ENCODE measurements at places on chromosomes 12 and 14.
A peak's percentile ranks its signal among the peaks of the same experiment; 100 is the strongest.

- DNase-seq: no peak
Measured at GRCh38 chr12:105167346-105167745, 59.8 kb downstream of the WASHC4 start.

GRCh38 chr12:66744956-66745383 lies 66.1 kb upstream of the GRIP1 start:
- DNase-seq: no peak

DNA sequence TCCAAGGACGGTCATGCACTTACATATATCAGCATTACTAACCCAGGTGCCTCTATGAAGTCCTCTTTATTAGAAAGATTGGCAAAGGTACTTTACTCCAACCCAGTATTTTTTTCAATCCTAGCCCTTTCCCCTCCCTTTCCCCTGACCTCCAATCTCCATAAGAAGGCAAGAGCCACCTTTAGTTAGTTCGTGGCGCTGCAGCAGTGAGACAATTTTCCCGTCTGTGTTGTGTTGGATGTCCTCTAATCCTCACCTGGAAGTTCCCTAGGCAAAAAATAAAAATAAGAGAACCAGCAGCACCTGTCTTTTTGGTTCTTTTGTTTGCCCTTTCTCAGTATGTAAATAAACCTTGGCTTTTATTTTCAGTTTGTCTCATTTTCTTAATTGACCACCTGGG lies 439.6 kb upstream of the LRFN5 start:
- DNase-seq: no peak

DNA sequence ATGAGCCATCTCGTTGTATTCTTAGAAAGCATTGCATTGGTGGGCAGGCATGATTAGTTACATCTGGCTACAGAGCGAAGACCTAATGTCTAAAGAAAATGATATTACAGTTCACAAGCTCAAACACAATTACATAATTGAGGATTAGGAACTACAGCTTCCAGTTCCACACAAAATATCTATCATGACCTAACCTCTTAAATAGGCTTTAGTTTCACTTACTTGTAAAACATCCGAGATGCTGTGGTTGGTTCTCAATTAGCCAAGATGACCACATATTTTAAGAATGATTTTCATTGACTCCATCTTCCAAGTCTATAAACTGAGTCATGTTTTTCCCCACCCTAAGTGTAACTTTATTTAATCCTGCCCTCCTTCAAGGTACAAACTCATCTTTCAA lies 69.5 kb downstream of the LRIG3 start:
- DNase-seq: no peak

DNA sequence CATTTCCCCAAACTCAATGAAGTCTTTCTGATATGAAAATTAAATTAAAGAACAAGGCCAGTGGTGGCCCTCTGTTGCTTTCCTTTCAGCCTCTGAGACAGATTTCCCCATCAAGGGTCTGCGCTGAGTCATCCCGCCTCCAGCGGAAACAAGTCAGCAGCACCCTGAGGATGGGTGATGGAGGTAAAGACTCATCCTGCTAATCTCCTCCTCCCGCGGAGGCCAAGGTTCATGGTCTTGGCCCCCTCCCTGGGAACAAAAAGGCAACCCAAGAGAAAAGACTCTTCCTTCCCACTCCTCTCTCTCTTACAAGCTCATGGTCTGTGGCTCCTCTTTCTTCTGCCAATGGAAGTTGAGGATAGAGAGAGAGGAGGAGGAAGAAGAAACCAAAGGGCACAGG lies 9.0 kb upstream of the NUMB start:
- no peak for DNase-seq

GRCh38 chr14:91100102-91100501 lies 13.8 kb upstream of the DGLUCY start:
- no peak for DNase-seq

DNA sequence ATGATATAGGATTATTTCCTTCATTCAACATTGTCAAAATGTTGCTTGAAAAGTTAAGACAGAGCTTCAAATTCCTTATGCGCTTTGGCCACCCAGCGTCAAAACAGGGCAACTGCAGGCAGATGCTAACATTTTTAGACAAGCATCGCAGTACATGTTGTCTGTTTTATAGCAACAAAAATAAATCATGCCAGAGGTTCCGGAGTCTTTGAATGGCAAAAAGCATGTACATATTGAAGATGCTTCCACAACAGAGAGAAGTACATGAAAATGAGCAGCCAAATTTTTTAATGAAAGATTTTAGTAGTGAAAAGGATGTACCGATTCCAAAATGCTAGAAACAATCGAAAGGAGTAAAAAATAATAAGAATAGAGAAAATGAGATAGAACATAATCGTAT lies 49.8 kb upstream of the USP15 start:
- no peak for DNase-seq

- DNase-seq: no peak
Measured at GRCh38 chr12:57222286-57223190, 5.9 kb downstream of the NXPH4 start.

- DNase-seq: no peak
Measured at GRCh38 chr14:81535396-81536164, 1.9 kb upstream of the SEL1L start.

DNA sequence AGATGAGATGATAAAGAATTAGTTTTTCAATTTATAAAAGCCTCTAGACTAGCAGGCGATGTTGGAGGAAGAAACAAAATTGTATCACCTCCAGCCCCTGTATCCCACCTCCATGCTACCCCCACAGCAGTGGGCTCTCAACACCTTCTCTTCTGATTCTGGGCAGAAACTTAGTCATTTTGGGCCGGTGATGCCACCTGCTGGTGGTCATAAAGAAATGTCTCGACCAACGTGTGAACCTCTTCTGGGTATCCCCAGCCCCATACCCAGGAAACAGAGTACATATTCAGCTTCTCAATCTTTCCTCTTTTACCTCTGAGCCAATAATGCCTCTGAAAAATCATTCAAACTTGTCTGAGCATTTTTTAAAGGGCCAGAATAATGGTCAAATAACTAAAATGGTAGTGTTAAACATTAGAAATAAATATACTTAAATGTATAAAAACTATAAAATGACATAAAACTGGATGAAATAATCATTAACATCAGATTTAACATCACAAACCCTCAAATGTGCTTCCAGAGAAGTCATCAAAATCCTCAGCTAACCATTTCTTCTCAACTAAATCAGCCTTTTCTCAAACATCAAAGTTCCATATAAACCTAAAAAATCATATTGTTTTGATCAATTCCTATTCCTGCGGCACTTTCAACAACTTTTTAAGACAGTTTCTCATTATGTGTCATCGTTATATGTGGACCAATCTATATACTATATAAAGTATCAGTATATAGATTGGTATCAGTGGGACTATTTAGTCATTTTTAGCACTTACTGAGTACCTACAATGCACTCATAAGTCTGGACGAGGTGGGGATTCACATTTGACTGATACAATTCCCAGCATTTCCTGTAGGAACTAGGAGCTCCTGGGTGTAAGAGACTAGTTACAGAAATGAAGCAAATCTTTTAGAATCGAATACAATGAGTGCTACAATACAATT lies 69.4 kb downstream of the ATXN2 start:
- peak; percentile 7 for DNase-seq

- no peak for DNase-seq
Measured at GRCh38 chr12:70258605-70259403, 15.6 kb downstream of the CNOT2 start.

- no peak for DNase-seq
Measured at GRCh38 chr14:32977913-32978312, 39.2 kb downstream of the NPAS3 start.

- DNase-seq: no peak
Measured at GRCh38 chr12:14387219-14387871, 21.9 kb downstream of the ATF7IP start.

DNA sequence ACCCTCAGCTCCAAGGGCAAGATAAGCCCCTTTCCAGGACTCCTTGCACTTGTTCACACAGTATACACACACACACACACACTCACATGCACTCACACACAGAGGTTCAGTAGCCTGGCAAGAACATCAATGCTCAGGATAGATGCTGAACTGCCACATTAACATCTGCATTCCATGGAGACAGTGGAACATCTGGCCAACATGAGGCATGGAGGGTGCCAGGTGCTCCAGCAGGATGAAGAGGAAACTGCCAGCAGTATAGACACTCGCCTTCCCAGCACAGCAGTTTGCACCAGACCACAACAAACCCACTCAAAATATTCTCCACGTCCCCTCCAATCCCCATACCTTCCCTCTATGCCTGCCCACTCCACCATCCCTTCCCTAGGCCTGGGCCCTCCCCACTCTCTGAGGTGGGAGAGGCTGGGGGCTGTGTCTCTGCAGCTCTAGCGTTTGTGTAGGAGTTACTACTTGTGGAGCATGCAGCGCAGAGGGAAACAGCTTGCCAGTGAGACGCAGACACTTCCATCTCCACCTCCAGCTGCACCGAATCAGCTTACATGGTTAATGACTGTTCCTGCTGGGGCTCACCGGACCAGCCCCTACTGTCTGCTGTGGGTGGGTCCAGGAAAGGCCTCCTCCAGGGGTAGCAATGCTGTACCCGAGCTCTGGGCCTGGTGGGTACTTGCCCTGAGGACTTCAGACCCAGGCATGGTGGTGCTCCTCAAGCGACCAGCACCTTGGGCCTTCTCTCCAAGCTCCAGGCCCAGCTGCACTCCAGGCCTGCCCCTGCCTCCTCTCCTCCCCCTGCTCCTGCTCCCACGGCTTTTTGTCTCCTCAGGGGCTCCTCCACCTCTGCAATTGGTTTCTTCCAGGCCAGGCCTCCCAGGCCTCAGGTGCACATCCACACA lies 18.6 kb upstream of the PLEKHG3 start:
- DNase-seq: no peak

- DNase-seq: no peak
Measured at GRCh38 chr14:105568859-105569766, 42.7 kb downstream of the TMEM121 start.

DNA sequence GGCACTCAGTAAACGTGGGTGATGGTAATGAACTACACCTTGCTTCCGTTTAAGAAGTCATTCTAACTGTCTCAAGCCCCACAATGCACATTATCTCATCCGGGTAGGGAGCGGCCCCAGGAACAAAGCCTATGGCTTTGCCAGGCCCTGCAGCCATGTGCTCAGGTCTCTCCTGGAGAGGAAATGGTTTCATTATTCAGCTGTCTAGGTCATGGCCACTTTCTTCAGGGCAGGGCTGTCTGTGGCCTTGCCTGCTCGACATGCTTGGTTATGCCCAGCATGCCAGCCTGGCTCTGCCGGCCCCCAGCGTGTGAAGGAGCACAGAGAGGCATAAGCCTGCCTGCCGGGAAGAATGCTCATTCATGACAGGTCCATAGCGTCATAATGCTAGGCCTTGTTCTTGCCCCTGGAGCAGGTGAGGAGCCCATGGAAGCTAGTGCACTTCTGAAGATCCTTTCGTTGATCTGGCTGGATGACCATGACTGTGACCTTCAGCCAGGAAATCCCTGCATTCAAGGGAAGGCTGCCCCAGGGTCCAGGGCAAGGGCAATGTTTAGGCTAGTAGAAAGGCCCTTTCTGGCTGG lies 26.3 kb upstream of the FOS start:
- DNase-seq: no peak

- peak; percentile 64 for DNase-seq
Measured at GRCh38 chr12:52370926-52371608, 3.8 kb upstream of the KRT85 start.

DNA sequence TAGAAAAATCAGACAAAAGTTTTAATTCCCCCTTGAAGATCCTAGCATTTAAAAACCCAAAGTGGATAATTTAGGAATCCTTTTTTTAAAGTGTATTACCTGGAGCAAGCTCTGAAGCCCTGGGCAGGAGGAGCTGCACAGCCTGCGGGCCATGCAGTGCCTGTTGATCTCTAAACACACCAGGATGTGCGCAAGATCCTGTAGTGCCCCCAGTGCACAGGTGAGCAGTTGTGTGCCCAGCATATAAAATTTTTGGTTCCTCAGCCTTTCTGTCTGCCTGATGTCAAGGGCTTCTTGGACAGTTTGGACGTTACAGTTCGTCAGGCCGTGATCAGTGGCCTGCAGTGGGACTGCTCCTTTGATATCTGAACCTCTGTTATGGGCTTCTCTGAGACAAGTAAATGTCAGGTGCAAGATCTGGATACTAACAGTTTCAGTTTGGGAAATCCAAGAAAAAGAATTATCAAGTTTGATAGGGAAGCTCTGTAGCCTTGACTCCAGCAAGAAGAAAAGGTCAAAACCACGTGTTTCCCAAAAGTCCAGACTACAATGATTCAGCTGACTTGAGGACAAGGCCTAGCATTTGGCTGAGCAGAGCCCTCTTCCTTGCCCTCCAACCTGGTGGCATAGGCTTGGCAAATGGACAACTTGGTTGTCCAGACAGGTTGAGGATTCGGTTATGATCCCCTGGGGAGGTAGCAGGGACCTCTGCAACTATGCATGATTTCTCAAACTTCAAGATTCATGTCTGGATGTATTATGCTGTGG lies 1.0 kb downstream of the ATXN7L3B start:
- DNase-seq: no peak

DNA sequence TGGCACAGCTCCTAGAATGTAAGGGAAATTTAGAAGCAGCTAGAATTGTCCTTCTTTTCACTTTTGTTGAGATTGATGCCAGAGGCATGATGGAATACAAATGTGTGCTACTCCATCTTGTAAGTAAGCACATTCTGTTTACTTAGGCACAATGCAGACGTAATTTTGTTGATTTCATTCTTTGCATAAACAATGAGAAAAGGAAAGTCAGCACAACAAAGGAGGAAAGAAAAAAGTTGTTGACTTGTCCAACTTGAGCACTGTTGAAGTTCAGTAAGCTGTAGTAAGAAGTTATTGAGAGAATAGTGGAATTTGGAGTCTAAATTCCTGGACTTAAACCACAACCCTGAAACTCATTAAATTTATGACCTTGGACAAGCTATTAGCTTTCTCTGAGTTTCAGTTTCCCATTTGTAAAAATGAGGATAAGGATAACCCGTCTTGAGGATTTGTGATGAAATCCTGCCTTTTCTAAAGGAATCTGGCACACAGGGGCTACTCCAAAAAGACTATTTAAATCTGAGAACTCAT lies 19.4 kb upstream of the CNTN1 start:
- DNase-seq: no peak

DNA sequence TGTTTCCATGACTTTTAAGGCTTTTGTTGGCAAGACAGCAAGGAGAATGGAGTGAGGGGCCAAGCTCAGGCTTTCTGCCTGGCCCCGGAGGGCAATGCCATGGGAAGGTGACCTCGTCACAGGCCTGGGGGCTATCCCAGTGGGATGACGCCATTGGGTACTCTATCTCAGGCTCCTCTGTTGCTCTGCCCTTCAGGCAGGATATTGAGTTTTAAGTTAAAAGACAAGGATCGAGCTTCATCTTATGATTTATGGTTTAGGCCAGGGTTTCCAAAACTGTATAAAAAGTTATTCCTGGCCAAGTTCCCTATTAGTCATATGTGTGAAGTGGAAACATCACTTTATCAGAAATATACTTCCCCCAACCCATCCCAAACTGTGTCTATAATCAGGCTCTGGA lies 127.7 kb downstream of the ZFP36L1 start:
- DNase-seq: no peak

Data from hippocampal formation (tissue), 2 donors.